Left hindlimb (tissue), 1 donor: ENCODE measurements at places on chromosomes 2 and 18.

DNA sequence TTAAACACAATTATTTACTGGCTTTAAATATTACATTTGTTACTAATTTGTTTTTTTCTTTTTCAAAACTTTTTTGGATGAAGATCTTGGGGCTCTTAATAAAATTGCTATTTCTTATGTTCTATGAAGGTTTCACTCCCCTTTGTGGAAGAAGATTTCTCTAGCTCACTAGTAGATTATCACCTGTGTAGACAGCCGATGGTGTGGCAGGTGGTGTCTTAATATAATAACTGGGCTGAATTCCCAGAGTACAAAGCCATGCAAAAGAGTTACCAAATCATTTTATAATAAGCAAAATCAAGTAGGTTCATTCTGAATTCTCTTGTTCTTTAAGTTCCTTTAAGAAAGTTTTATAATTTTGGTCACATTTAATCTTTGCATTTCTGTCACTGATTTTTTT is 233.7 kb downstream of the CCDC102B start:
- no peak for DNase-seq

DNA sequence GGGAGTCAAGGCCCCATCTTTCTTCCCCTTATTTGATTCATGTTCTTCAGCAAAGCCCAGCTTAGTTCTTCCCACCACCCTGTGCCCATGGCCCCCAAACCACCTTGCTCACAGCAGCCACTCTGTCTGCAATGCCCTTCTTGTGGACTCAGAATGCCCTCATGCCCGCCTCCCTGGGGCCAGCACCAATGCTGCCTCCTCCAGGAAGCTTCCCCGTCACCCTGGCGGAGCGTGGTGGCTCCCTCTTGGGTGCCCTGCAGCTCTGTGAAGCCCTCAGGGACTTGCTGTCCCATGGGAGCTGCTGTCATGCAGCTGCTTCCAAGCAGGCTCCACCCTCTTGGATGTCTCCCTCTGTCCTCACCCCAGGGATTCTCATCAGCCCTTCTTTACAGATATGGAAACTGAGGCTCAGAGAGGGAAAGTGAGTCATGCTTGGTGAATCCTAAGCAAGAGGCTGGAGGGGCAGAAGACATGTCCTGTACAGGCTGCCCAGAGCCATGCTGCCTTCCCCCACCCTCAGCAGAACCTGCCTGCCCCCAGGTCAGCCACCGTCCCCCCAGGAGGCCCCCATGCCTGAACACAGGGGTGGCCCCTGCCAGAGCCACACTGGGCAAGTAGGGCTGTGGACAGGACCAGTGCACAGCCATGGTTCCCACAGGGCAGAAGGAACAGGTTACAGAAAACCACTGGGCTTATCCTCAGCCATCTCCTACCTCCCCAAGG is 11.8 kb upstream of the DUSP2 start:
- DNase-seq: no peak

DNA sequence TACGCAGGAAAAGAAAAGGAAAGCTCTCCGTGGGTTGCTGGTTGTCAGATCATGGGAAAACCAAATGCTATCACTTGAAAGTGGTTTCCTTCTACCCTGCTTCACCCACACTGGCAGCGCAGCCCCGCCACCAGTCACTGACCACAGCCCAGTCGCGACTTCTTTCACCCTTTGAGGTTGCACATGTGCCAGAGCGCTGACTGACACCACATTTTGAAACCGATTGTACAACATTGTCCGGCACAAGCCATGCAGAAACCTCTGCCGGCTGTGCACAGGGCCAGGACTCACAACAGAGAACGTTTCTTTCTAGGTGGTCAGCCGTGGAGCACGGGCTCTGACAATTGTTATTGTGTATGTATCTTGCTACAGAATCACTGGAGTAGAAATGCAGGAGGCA is 827.2 kb upstream of the POU3F3 start:
- no peak for DNase-seq

GRCh38 chr2:144515099-144515695 is 4.7 kb downstream of the ZEB2 start:
- no peak for DNase-seq

DNA sequence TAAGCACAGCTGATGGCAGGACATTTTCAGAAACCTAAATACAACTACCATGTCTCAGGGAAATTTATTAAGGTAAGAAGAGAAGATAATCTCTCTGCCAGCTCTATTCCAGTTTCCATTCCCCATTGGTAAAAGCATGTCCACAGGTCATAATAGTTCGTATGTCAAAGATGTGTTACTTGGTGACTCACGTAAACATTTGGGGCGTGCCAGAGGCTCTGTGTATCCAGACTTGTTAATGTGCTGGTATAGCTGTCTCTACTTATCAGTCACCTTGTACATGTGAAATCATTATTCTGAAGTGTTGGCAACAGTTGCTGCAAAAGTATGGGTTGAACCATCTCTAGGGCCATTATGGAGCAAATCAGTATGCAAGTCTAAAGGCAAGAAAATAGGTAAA is 1345.1 kb downstream of the SUCLG1 start:
- DNase-seq: no peak

GRCh38 chr2:218322768-218323525 is 30.6 kb upstream of the TMBIM1 start:
- peak; percentile 88 for DNase-seq

DNA sequence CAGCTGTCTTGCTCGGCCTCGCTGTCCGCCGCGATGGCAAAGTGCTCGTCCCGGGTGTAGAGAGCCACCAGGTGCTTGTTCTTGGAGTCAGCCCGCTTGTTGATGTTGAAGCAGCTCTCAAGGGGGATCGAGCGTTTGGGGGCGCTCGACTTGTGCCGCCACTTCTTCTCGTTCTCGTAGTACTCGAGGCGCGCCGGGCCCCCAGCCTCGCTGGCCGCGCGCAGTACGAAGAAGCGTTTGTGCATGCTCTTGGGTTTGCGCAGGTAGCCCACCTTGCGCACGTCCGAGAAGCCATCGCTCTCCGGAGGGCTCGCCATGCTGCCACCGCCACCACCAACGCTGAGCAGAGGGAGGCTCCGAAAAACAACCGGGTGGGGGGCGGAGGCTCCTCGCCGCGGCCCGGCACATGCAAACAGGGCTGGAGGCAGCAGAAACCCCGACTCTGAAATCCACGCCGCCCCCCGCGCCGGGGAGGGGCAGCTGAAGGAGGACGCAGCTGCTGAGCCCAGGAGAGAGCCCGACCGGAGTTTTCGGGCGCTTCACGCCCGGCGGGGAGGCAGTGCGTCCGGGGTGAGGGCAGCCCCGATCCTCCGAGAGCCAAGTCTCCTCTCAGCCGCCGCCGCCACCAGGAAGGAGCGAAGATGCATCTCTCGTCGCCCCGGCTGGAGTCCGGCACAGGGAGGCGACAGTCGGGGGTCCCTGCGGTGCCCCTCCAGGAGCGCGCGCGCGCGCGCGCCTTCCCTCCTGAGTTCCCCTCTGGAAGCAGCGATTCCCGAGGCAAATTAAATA is 1.0 kb downstream of the IRS1 start:
- peak; percentile 67 for DNase-seq

DNA sequence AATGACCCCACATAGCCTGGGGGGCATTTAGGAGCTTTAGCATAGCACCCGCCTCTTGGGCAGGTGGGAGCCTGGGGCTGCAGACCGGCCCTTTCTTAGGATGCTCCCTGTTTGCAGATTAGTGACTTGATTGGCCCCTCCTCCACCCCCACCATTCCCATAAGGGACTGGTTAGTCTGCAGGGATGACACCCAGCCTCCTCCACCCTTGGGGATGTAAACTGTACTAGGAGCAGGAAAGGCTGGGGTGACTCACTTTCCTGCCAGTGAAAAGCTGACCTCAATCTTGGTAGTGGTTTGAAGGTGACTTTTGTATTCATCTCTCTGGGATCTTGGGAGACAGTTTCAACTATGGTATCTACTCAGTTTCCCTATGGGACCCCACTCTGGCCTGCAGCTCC is 24.2 kb downstream of the CTIF start:
- DNase-seq: peak; percentile 22

DNA sequence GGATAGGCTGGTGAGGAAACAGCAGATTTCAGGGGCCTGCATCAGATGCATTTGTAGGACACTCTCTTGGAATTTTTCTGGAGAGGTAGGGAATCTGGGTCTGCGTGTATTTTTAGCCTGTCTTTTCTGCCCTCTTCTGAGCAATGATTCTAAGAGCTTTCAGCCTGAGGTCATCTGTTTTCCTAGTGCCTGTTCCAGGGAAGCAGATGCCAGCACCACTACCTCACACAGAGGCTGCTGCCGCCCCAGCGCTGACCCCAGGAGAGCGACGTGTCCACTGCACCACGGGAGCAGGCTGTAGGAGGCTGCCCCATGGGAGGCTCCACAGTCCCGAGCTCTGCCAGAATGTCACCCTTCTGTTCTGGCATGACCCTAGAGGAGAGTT is 316.5 kb downstream of the CYP26B1 start:
- DNase-seq: peak; percentile 72

- DNase-seq: no peak
These were observed 527.4 kb downstream of the TMEM182 start for GRCh38 chr2:103289105-103289725.

DNA sequence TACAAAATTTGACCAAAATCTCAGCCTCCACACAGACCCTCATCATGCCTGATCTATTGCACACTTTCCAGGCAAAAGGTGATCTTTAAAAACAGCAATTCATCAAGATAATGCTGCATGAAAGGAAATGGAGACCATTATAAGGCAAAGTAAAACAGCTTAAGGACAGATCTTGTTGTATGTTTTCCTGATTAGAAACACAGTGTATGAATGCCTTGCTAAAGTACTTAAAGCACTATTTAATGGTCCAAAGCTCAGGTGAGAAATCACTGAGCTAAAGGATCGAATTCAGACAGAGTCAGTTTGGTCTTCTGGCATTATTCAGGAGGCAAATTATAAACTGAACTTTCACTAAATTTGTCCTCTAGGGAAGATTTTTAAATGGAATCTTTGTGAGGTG is 18.7 kb upstream of the FTCDNL1 start:
- no peak for DNase-seq

DNA sequence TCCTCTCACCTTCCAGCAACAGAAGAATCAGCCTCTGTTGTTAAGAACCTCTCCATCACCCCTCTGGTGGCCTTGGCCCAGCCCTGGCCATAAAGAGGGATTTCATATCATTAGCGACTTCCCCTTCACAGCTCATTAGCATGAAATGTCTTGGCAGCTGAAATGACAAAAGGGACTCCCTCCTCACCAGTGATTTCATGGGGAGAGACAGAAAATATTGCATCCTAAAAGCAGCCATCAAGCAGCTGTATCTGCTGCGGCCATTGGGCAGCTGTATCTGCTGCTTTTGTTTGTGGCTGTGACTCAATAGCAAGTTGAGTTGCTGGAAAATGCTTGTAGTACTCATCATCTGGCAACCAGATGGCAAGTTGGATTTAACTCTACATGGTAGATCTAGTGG is 105.9 kb upstream of the RMDN2 start:
- no peak for DNase-seq

- peak; percentile 9 for DNase-seq
These were observed 9.9 kb upstream of the KLF11 start for GRCh38 chr2:10033251-10034006.

- no peak for DNase-seq
These were observed 200.8 kb downstream of the TFCP2L1 start for GRCh38 chr2:121084130-121084680.
